Hematopoietic multipotent progenitor cell (in vitro differentiated cells): ENCODE measurements at places on chromosomes 1 and 21.
A peak's percentile ranks its signal among the peaks of the same experiment; 100 is the strongest.

DNA sequence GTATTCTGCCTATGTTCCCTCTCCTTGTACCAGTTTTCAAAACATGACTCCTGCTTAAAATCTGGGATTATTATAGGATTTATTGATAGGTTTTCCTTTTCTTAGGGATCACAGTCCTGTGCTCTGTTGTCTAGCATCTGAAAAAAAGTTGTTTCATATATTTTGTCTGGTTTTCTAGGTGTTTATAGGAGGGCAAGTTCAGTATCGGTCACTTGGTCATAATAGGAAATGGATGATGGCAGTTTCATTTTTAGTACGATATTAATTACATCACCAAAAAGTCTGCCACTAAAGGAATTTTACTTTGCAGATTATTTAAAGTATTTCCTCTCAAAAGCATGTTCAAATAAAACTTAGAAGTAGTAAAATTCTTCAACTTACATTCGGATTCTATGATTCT is 94.4 kb downstream of the RASAL2 start:
- no peak for DNase-seq

GRCh38 chr1:31627301-31627929 is 9.9 kb downstream of the HCRTR1 start:
- no peak for DNase-seq

- peak; percentile 54 for DNase-seq
Observed at GRCh38 chr1:230185076-230186001, 118.3 kb downstream of the GALNT2 start.

- no peak for DNase-seq
Observed at GRCh38 chr1:100354971-100355394, 2.7 kb downstream of the CDC14A start.
